ENCODE measurements at places on chromosomes 3 and 15. TPM values are rescaled to one million over a fixed set of nuclear protein-coding genes. Genes with fewer than 3 reads are reported as not detected.

TGM4 gene
- 0.02 TPM for polyA plus RNA-seq

ASB14 gene
- polyA plus RNA-seq, result not detected

DNA sequence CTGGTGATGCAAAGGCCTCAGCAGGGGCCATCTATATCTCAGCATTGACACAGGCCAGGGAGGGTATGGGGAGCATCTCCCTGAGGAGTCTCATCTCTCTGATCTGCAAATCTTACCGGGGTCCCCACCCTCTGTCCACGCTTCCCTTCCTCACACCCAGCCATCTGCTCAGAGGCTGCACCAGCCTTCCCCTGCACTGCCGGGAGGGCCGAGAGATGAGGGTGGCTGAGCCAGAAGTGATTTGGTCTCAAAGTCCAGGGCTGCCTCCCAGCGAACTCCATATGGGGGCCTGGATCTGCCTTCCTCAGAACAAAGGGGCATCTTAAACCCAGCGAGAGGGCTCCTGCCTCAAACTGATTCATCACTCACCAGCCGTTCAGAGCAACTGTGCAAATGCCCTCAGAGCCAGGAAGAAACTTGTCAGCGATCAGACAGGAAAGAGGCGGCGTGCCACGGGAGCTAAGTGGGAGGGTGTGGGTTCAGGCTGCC, 4.6 kb downstream of the IGDCC3 start:
- DNase-seq, result no peak

- DNase-seq, result no peak
Observed at GRCh38 chr3:163957072-163957471, 1121.2 kb downstream of the SI start.

DNA sequence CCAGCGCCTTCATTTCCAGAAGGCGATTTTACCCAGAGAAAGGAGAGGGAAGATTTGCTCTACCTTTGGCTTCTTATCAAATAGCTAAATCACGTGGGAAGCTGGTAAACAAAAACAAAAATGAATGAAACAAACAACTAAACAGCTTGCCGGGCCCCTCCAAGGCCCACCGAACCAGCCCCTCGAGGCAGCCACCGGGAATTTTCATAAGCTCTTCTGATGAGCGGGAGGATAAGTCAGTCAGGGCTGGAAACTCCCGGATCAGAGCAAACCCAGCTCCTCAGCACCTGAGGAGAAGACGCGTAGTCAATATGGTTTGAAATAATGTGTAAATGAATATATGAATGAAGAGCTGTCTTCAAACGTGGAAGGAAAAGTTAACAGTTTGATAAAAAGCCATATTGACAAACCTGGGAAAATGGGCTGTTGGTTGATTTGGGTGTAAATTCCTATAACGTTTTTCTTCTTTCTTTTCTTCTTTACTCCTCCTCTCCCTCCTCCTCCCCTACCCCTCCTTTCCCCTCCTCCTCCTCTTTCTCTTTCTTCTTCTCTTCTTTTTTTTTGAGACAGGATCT, 10.7 kb downstream of the RPLP1 start:
- DNase-seq, result no peak

DNA sequence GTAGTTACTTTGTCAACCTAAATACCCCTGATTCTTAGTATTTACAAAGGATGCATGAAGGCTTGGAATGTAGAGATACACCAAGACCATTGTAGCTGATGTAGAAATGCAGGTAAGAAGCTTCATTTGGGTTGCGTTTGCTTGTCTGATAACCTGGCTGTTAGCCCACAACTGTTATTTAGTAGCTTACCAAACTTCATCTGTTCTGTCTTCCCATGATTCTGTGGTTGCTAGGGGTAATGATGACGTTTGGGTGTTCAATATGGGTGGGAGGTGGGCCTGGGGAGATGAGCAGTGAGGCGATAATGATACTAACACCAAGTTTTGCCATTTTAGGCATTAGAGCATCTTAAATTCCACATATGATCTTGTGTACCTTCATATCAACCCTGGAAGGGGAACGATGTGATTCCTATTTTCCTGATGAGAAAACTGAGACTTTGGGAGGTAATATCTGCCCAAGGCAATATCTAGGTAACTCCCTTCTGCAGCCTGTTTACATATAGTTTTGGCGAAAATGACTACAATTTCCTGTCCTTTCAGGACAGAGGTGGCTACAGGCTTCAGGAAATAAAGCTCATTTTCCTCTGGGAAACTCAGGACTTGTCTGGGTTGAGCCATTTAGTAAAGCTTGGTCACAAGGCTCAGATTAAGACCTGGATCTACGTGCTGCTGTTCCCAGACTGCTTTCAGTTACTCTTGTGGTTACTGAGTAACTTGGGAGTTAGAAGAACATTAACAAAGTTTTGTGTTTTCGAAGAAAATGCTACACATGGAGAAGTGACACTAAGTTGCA, 26.8 kb downstream of the FNDC3B start:
- no peak for DNase-seq

DNA sequence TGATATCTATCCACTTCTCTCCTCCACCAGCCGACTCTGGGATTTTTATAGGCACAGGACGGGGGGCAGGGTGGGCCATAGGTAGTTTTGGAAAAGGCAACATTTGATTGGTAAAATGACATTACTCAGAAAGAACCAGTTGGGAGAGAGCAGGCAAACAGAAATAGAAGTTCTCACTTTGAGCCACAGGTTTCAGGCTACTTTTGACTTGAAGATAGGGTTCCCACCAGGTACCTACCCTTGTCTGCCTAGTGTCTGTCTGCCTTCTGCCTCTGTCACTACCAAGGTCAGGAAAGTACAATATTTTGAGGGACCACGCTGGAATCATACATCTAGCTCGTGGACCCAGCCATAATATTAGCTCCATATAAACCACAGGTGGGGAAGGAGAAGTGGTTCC, 412.9 kb upstream of the GRM7 start:
- no peak for DNase-seq

- no peak for DNase-seq
Observed at GRCh38 chr15:77162872-77163633, 92.1 kb upstream of the TSPAN3 start.

DNA sequence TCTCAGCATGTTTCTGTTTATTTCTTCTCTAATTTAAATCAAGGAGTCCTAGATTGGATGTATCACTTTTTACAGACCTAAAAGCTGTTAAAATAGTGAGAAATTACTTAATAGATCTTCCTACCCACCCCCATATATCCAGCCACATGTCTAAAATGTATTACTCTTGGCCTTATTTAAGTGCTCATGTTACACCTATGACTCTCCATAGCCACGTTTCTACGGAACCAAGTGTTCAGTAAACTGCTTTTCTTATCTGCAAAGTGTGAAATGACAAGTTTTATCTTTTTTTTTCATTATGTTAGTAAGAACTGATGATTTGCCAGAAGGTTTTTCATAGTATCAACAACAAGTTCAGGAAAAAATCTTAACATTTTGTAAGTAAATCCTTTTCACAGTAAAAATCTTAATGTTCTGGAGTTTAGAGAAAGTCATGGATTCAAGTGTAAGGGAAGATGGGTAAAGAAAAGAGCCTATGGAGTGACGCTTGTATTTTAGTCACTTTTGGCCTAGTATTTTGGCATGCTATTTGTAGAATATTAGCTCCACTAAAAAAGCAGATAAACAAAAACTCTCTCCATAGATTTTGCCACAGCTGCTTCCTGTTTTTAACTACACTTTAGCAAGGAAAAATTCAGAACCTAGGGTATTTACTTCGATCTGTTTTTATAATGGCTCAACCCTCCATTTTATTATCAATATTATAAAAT, 41.2 kb upstream of the IGSF10 start:
- DNase-seq, result no peak

DNA sequence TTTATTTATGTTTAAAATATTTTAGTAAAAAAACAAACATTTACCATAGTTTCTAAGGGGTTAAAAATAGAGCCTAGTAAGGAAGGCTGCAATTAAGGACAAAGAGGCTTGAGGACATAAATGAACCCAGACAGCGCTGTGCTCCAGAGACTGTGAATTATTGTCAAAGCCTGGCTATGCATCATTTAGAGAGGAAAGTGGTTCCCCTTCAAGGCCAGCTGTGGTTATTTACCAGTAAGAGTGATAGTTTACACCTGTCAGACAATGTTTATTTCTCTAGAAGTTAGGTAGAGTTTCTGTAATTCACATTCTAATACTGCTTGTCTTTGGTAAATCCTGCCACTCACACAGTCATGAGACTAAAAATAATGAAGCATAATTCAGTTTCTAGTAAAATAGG, 32.4 kb upstream of the PIK3R4 start:
- no peak for DNase-seq

- no peak for DNase-seq
Observed at GRCh38 chr3:129346695-129347457, 68.2 kb downstream of the HMCES start.

GRCh38 chr15:72786242-72786641, 2.7 kb upstream of the ADPGK start:
- DNase-seq, result no peak

GRCh38 chr15:60511351-60512031, 32.5 kb upstream of the ICE2 start:
- DNase-seq, result no peak

GRCh38 chr3:193783166-193783896, 190.3 kb downstream of the OPA1 start:
- DNase-seq, result no peak

- DNase-seq, result no peak
Observed at GRCh38 chr3:125059488-125060245, 3.9 kb upstream of the HEG1 start.

DNA sequence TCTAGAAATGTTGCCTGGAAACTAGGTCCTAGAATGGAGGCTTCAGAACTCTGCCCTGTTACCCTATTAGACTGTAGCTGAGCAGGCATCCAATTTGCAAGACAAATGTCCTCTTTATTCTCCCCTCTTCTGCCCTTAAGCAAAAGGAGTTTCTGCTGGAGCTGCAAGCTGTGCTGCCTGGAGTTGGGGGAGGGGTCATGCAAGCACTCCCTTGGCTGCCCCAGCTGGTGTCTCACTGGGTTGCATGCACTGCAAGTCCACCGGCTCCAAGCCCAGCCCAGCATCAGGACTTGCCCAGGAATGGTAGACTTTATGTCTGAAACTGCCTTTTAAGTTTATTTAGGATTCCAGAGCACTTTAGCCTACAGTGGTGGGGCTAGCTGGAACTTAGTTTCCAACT, 15.7 kb upstream of the RBP2 start:
- DNase-seq, result peak; percentile 48

DNA sequence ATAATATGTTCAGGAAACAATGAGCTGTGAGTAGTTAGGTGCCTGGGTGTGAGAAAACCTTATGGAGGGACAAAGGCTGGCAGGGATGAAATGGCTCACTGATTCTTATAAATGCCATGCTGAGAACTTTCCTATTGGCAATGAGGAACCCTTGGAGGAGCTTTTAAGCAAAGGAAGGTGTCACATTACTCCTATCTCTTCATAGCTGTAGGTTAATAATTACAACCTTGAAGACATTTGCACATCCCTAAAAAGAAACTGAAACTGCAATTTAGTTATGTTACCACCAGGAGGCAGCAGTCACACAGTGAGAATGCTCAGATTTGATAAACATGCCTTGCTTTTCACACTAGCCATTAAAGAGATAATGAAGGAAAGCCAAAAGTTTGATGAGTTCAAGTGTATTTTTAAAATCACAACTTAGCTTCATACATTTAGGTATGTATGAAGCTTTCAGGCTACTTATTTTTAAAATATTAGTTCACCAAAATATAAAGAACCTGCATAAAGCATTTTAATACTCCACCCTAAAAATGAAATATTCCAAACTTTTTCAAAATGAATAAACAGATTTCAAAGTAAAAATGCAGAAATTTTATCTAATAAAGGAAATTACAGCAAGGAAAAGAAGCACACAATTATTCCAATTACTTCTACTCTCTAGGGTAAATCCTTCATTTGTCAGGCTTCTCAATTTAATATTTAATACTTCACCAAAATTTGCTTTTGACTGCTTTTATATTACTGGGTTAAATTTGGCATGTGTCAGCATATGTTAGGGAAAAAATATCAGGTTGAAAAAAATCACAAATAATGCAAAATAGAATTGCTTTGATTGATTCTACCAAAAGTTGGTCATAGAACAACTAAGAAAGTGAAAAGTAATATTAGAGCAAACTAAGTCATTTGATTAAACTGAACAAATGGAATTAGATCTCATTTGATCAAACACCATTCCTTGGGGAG, 136.9 kb upstream of the SLC2A2 start:
- DNase-seq, result no peak

GRCh38 chr3:127377801-127378655, 90.2 kb upstream of the PRR20G start:
- no peak for DNase-seq

GRCh38 chr3:168288511-168289401, 193.0 kb upstream of the GOLIM4 start:
- no peak for DNase-seq

GRCh38 chr3:134608771-134609435, 41.9 kb downstream of the KY start:
- no peak for DNase-seq
